ENCODE measurements at places on chromosomes 2 and 18. TPM values are rescaled to one million over a fixed set of nuclear protein-coding genes. Genes with fewer than 3 reads are reported as not detected.
A peak's percentile ranks its signal among the peaks of the same experiment; 100 is the strongest.

GRCh38 chr2:115574667-115575066 is 1132.2 kb downstream of the DPP10 start:
- DNase-seq: no peak

DNA sequence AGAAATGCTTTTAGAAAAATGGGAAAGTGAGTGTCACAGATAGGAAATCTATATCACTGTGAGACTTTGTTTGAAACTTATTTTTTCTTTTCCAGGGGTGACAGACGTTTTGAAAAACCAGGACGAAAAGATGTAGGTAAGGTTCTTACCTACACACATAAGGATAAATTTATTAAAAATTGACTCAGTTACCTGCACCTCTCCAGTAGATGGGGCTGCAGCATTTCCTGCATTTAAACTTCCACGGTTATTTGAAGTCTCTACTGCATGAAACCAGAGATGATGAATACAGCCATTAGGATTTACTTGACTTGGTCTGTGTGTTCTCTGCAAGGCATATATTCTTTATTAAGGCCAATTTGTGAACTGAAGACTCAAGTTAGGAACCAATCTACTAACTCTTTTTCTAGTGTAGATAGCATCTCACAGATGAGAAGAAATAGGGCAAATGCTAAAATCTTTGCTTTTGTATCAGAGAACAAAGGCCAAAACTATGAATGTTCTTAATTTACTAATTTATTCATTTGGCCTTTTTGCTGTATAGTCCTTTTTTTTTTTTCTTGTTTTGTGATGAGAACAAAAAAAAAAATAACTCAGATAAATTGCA is 15.0 kb downstream of the KCNJ13 start:
- peak; percentile 26 for DNase-seq

GRCh38 chr2:76567478-76567877 is 856.8 kb upstream of the GCFC2 start:
- no peak for DNase-seq

- no peak for DNase-seq
These were observed 61.4 kb downstream of the TXNL1 start for GRCh38 chr18:56576826-56577573.

DNA sequence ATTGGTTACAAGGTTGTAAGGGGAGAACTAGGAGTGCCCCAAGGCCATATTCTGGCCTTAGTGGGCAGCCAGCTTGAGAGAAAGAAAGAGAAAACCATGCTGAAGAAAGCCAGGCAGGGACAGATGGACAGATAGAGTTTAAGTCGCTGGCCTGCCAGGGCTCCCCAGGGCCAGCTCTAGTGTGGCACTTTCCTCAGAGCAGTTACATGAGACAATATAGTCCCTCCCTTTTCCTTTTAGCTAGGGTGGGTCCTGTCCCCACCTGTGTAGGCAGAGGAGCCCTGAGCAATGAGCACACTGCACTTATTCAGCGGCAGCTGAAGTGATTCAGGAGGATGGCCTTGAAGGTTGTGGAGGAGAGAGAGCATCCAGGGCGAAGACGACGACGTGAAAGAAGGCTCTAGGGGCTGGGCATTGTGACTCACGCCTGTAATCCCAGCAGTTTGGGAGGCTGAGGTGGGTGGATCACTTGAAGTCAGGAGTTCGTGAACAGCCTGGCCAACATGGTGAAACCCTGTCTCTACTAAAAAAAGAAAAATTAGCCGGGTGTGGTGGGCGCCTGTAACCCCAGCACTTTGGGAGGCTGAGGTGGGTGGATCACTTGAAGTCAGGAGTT is 152.0 kb upstream of the SLC1A4 start:
- DNase-seq: no peak

DNA sequence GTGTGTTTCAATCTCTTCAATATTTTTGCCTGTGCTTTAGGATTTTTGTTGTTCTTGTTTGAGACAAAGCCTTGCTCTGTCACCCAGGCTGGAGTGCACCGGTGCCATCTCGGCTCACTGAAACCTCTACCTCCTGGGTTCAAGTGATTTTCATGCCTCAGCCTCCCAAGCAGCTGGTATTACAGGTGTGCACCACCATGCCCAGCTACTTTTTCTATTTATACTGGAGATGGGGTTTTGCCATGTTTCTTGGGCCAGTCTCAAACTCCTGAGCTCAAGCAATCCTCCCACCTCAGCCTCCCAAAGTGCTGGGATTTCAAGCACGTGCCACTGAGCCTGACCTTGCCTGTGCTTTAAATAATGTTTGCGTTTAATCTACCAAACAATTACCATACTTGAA is 43.1 kb upstream of the DOK6 start:
- no peak for DNase-seq

GRCh38 chr18:50432915-50433314 is 58.1 kb downstream of the SKA1 start:
- DNase-seq: no peak

DNA sequence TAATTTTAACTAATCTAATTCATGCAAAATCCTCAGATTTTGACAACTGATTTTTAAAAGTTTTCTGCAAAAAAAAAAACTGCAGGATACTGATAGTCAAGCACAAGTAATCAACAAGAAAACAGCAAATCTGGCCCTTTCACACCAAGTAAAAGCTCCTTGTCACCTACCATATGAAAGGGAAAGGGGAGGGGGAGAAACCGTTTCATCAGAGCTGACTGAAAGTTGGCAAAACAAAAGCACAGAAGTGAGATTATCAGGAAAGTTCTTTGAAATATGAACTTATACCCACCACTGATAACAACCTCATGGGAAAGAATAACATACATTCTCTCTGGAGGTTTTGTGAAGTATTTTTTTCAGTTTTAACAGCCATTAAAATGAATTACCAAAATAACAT is 38.7 kb downstream of the ZNF521 start:
- no peak for DNase-seq

GRCh38 chr2:130884503-130884902 is 47.8 kb downstream of the ARHGEF4 start:
- DNase-seq: no peak

- no peak for DNase-seq
These were observed 11.6 kb downstream of the TRPM8 start for GRCh38 chr2:233928594-233929351.

GRCh38 chr2:68737711-68738110 is 3.1 kb downstream of the ARHGAP25 start:
- DNase-seq: no peak

DNA sequence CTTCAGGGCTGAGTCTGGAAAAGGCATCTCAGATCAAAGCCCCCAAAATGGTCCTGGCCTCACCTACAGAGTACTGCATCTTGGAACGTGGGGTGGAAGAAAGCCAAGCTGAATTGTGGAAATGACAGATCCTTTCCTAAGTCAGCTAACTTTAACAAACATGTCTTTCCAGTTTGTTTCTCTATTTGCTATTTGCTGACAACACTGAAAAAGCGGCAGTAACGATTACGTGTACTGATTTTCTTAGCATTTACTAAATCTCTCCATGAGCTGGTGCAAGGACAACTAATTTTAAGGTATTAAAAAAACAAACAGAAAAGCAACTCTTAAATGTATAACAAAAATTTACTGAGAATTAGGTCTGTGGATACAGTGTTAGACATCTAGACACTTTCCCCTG is 1.1 kb downstream of the HIBCH start:
- no peak for DNase-seq

- no peak for DNase-seq
These were observed 48.9 kb downstream of the CDH2 start for GRCh38 chr18:28127763-28128658.

- no peak for DNase-seq
These were observed 67.1 kb upstream of the MAP4K4 start for GRCh38 chr2:101630224-101630949.

DNA sequence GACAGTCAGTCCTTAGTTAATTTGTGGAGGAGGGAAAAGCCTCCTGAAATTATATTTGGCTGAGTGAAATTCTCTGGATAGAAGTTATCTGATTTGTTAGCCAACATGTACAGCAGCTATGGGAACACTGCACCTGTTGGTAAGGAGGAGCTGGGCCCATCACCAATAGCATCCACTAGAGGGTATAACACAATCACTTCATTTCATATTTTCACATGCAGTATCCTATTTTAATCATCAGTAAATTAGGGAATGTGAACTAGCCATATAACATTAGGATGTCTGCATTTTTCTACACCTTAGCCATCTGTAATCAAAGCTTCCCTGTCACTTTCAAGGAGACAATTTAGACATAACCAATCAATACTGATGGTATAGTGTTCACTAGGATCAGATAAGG is 818.4 kb upstream of the CDH2 start:
- DNase-seq: no peak

DNA sequence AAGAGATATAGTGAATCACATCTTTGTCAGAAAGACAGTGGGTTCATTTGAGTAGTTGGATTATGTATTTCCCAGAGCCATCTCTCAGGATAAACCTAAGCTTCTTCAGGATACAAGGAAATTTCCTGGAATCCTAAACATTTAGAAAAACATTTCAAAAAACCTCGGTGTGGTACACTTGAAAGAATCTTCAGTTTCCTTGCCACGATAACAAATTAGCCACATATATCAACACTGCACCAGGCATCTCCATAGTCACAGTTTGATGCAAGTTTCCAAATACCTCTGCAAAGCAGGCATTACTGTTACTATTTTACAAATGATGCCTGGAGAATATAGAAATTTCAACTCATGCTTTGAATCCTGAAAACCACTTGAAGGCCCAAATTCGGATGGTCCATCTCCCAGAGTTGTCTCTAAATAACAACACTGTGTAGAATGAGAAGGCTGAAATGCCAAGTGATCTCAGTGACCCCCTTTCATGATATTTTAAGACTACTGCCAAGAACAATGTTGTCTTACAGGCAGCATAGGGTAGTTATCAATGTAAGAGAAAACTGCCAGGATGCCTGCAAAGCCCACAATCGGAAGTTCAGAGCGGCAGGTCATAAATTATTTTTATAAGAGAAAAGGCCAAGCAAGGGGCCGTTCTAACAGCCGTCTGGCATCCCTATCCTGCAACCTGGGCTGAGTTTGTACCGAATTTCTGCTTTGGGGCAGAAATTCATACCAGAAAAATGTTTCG is 307.9 kb downstream of the TXNL1 start:
- no peak for DNase-seq

DNA sequence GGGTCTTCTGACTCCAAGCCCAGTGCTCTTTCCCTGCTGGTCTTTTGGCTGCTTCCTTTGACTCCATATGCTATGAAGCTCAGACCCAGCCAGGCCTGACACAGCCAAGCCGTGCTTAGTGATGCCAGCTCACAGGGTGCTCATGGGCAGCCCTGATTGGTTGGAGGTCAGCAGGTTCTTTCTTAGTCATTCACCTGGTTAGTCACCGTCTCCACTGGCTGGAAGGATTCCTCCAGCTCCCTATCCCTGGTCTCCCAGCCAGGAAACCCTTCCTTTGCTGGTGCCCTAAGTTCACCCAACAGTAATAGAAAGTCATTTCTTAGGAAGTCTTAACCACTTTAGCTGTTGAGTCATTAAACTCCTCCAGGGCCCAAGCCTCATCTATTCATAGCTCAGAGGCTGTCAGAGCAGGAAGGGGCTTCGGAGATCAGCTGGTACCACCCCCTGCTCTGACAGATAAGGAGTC is 3.9 kb downstream of the KCNK3 start:
- DNase-seq: peak; percentile 98

- DNase-seq: no peak
These were observed 41.1 kb upstream of the NAB1 start for GRCh38 chr2:190607657-190608357.

Gene AKAIN1
- not detected for total RNA-seq

Gene CPLX4
- not detected for total RNA-seq

Gene NR4A2
- 0.13 TPM for total RNA-seq

Gene LYG2
- not detected for total RNA-seq

Gene C2orf78
- total RNA-seq: not detected

Gene CDK15
- 0.21 TPM for total RNA-seq

Gene XRCC5
- 284 TPM for total RNA-seq

Gene AMMECR1L
- 27.7 TPM for total RNA-seq

Measured in kidney epithelial cell (primary cell).